EH (cell line): ENCODE measurements at places on chromosomes 11 and 22.

DNA sequence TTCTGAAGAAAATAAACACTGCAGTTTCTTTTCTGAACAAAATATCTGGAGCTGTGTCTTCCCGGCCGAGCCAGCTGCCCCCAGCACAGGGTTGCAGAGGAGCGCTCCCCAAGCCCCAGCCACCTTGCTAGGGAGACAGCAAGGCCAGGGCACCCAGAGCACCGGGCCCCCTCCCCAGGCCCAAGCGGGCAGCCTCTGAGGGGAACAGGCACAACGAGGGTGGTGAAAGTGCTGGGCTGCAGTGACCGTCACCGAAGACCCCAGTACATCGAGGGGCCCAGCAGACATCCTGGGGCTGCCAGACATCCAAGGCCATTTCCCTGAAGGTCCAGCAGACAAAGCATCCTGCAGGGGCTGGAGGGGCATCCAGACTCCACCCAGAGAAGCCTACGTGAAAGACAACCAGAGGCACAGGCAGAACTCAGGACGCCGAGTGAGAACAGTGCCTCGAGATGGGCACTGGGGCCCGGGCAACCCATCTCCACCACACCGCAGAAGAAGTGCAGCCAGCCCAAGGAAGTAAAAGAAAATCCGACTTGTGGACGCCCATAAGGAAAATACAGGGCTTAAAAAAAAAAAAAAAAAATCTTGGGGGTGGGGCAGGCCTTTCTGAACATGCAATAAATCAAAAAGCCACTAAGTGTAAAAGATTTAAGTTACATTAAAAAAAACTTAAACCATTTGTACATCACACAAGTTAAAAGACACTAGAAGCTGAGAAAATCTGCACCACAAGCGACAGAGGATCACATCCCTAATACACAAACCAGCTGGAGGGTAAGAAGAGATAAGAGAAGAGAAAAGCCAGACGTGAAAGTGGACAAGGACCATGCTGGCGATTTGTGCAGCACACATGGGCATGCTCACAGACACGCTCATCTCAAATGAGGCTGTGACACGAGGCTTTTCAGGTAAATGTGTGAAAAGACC is 36.0 kb upstream of the COMT start:
- no peak for DNase-seq

DNA sequence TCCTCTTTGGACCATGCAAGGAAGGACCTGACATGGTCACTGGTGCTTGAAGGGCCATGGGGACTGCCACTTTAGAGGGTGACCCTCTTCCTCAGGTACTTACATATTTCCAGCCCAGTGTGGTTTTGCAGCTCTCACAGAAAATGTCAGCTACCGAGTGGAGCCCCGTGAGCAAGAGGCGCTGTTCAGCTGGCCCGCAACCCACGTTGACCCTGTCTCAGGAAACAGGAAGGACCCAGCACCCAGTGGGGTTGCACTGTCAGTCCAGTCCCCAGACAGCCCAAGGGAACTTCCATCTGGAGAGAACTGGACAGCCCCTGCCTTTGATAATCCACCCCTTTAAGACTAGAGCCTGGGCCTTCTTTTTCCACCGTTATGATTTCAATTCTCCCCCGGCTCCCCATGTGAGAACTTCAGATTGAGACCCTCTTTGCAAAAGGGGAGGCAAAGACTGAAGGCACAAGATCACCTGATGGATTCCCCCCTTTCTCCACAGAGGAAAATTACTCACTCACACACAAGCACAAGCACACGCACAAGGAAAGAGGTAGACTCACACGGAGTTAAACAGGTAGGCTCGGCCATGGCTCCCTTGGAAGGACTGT is 3.4 kb downstream of the YPEL4 start:
- no peak for DNase-seq

- no peak for DNase-seq
These were observed 14.8 kb upstream of the MFNG start for GRCh38 chr22:37500745-37501609.

DNA sequence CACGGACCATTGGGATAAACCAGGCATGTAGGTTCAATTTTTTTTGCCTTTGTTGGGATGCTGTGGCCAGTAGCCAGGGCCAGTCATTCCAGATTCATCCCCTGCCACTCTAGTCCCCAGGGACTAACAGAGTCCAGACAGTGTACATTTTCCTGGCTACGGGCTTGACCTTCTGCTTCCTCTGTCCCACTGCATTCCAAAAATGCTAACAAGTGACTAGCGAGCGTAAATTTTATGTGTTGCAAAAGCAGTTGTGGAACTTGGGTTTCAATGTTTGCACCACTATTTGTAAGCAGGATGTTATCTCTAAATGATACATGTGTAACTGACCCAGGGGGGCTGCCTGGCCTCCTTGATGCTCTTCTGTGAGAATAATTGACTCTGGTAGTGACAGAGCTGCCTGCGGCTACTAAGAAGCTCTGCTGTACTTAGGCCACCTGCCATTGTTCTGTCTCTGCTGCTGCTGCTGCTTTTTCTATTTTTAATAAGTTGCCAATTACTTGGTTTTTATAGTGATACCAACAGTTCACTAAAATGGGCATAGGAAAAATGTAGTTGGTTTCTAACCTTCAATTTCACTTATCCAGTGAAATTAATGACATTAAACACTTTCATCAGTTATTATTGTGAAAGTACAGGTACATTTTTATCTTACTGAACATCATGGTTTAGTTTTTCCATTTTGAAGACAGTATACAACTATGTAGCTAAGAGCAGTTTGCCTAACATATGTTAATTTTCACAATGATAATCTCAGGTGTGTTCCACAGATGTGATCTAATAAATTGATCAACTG is 26.8 kb downstream of the TNRC6B start:
- peak; percentile 96 for DNase-seq

- DNase-seq = peak; percentile 26
These were observed 113.6 kb upstream of the SOX6 start for GRCh38 chr11:16469968-16470367.

- no peak for DNase-seq
These were observed 6.6 kb downstream of the RTL6 start for GRCh38 chr22:44491269-44492035.

DNA sequence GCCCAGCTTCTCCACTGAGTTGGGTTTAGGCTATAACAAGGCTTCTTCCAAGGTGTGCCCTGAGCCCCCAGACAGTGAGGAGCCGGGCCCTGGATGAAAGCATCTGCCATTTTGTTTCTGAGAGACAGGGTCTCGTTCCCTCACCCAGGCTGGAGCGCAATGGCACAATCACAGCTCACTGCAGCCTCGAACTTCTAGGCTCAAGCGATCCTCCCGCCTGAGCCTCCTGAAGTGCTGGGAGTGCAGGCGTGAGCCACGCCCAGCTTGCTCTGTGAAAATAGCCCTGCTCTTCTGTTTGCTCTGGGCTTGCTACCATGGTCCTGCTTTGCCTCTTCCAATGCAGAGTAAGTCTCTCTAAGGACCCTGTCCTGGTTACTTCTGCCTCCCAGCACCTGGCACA is 6.7 kb downstream of the DENND6B start:
- no peak for DNase-seq

DNA sequence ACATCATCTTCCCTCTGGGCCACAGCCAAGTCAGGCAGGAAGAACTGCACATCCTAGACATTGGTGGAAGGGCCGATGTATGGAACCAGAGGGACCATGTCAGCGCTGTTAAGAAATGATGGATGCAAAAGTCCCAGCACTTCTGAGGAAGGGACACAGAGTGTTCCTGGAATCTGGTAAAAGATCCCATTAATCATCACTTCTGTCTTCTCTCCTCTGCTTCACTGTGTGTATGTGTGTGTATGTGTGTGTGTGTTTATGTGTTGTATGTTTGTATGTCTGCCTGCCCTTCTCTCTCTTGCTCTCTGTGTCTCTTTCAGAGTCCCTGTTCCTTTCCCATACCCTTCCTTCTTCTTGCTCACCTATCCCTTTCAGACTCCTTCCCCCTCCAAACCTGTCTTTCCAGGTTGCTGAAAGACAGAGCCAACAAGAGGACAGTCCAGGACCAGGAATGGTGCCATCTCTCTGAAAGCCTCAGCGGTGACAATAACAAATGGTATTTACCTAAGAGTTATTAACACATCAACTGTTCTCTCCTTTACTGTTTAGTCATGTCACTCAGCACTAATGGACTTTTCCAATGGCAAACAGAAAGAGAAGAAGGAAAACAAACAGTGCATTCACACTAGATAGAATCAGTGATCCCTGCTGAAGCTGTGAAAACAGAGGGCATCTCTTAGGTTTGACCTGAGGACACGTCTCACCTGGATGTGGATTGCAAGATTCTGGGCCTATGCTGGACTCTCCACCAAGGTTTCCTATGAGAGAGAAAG is 47.1 kb downstream of the EHF start:
- no peak for DNase-seq

- no peak for DNase-seq
These were observed 24.3 kb downstream of the ATG13 start for GRCh38 chr11:46641639-46642038.

- no peak for DNase-seq
These were observed 2.1 kb upstream of the TCF20 start for GRCh38 chr22:42272431-42272999.

GRCh38 chr11:64644647-64645275 is 53.7 kb downstream of the SLC22A12 start:
- DNase-seq = no peak

GRCh38 chr11:8839957-8840945 is 70.7 kb upstream of the AKIP1 start:
- peak; percentile 41 for DNase-seq

- no peak for DNase-seq
These were observed 2.4 kb upstream of the SCARF2 start for GRCh38 chr22:20439928-20440575.

DNA sequence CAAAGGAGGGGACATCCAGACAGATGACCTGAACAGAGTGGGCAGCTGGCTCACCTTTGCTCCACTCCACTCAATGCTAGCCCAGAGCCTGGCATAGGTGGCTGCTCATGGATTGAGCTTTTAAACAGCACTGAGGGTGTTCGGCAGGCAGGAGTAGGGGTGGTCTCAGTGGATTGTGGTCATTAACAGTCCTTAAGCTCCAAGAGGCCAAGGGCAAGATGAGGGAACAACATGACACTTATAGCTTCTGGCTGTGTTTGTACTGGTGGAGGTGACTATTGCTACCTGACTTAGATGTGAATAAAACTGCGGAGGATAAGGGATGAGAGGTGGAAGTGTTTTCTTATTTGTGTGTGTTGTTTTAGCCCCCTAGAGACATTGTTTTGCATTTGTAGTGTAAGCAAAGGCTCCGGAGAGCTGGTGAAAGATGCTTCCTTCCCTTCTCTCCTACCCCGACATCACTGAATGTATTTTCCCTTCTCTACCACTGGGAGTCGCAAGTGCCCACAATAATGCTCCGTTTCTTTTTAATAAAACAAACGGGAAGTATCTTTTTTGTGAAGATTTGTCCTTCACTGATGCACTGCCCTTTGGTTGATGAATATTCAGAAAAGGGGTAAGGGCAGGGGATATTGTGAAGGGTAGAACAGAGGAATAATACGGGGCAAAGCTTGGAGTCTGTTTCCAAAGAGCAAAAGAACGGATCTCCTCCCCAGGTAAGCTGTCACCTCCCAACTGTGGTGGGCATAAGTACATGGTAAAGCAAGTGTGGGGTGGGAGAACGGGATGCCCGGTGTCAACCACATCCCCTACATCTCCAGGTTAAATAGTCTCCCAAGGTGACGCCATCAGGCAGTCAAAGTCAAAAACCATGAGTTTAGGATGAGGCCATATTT is 27.5 kb upstream of the MTNR1B start:
- DNase-seq = peak; percentile 67

DNA sequence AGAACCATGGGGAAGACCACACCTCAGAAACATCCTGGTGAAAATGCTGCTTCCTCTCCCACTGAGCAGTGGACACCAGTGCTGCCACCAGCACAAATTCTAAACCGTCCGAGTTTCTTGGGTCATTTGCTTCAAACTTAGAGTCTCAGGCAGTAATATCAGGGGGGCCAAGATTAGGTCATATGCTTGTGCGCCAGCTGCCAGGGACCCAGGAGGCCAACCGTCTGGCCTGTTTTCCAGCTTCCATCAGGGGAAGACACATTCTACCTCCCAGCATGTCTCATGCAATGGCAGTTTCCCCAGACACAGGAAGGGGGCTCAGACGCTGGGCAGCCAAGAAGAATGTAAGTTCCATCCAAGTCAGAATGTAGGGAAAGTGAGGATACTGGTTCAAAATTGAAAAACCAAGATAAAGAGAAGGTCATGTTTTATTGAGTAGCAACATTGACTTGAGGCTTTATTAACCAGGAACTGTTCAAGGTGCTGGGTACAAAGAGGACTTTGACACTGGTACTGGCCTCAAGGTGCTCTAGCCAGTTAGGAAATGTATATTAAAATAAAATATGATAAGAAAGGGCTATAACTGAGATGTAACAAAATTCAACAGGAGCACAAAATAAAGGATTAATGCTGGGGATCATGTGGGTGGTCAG is 59.7 kb upstream of the EED start:
- no peak for DNase-seq

- DNase-seq = peak; percentile 98
These were observed 82.0 kb downstream of the SLC1A2 start for GRCh38 chr11:35337136-35337913.

- no peak for DNase-seq
These were observed 16.0 kb downstream of the CACNG2 start for GRCh38 chr22:36687516-36687915.

DNA sequence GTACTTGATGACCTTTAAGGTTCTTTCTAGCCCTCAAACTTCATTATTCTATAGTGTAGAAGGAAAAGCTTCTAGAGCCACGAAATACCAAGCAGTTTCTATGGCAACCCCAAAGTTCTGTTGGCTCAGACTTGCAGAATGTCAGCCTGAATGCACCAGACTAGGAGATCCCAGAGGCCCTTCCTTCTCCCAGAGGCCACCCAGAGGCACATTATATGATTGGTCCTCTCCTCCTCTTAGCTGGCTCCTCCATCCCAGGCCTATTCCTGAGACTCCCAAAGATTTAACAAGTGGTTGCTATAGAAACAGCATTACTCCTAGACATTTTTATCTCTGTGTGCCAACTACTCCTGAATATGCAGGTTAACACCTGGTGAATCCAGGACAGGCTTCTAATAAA is 69.2 kb upstream of the CCDC90B start:
- no peak for DNase-seq

GRCh38 chr11:59560702-59561473 is 49.5 kb downstream of the OR4D9 start:
- peak; percentile 81 for DNase-seq

DNA sequence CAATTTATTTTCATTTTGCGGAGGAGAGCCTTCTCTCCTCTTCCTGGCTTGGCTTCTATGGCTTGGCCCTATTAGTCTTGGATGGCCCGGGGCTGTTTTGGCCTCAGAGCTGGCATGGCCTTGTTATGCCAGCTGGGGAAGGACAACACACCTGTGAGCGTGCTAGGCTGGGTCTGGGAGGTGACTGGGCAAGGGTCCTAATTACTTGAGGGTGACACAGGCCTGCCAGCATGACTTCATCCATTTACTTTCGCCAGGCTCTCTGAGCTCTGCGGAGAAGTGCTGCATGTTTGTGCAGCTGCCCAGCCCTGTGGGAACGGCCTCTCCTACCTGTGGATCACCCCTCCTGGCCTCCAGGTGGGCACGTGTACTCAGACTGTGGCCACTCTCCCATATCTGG is 153.6 kb downstream of the SNX19 start:
- no peak for DNase-seq

- DNase-seq = peak; percentile 73
These were observed 27.3 kb downstream of the MAFF start for GRCh38 chr22:38228873-38229740.
